GM03348 (cell line): ENCODE measurements at places on chromosomes 5 and 9.
A peak's percentile ranks its signal among the peaks of the same experiment; 100 is the strongest.

DNA sequence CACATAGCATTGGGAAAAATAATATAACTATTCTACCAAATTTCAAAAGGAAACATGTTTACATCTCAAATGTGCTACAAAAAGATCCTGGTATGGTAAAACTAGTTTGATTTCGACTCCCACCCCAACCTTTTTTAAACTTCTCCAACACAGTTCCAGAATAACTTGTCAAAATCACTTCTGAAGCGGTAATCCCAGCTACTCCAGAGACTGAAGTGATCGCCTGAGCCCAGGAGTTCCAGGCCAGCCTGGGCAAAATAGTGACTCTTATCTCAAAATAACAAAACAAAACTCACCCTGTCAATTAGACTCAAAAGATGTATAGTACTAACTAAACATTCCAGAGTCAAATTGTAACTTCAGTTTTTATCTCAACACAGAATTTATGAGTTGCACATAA lies 71.3 kb upstream of the RNF38 start:
- no peak for DNase-seq

GRCh38 chr5:150397146-150397781 lies 15.4 kb downstream of the CD74 start:
- DNase-seq: peak; percentile 56

GRCh38 chr9:97475059-97475458 lies 26.4 kb upstream of the TMOD1 start:
- no peak for DNase-seq

GRCh38 chr9:109182940-109183798 lies 16.1 kb upstream of the FRRS1L start:
- peak; percentile 67 for DNase-seq

DNA sequence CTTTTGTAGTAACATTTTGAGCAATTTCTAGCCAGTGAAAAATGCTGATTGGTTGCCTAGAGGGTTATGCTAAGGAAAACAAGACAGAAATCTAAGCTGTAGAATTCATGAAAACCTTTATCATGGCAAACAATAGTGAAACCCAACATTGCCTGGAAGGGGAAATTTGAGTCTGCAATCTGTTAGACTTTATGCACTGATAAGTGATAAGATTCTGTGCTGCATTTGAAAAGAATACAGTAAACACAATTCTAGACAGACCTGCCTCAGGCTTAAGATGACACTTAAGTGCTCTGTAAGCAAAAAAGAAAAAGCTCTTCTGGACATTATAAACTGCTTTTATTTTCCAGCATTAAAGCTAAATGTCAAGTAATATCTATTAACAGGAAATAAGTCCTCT lies 519.3 kb downstream of the ISL1 start:
- DNase-seq: no peak
